RWPE1 (cell line): ENCODE measurements at places on chromosomes 3 and 15.

DNA sequence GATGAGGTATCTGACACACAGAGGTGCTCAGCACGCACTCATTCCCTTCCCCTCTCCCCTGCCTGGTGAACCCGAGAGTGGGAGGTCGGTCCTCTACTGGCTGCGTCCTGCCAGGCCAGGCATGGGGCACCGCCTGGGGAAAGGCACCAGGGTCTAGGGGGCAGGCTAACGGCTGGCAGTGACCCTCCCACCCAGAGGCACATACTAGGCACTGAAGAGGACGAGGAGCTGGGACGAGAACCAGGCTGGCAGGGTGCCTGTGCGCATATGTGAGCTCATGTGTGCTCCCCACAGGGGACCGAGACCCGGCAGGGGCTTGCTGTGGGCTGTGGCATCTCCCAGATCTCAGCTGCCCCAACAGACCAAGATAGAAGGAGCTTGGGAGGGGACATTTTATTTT lies 86.7 kb downstream of the IQSEC1 start:
- no peak for DNase-seq

DNA sequence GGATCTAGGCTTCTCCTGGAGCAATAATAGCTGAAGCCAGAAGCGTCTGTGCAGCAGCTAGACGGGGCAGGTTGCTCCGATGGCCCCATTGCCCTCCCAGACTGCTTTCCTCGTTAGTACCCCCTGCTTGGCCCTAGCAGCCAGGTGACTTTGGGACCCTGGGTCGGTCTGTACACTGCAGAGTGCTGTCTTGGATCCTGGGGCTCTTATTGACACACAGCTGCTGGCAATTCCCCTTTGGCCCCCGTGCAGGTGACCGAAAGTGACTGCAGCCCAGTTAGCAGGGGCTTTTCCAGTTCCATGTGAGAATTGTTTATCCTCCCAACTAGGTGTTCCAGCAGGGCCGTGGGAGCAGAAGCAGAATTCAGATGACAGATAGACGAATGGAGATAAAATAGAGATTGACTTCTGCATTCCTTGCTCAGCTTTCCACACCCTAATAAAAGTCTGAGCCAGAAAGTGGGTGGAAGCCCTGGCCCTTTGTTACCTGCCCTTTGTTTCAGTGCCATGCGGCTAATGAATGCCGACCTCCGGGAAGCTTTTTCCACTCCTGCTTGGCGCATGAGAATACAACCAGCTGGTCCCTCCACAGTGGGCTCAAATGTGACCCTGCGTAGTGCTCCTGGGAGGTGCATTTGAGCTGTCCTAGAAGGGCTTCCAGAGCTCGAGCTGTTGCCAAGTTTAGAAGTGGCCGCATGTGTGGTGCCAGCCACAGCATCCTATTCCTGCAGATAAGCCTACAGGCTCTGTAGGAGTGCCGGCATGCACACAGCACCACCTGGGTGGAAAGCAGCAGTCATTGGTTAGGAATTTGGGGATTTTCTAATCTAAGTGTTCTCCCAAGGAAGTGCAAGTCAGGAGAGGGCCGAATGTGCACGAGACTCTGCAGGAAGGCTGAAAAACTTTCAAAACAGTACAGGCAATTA lies 94.4 kb downstream of the SLCO3A1 start:
- peak; percentile 90 for DNase-seq

- DNase-seq = no peak
Observed at GRCh38 chr15:76204109-76204845, 107.0 kb downstream of the ETFA start.

DNA sequence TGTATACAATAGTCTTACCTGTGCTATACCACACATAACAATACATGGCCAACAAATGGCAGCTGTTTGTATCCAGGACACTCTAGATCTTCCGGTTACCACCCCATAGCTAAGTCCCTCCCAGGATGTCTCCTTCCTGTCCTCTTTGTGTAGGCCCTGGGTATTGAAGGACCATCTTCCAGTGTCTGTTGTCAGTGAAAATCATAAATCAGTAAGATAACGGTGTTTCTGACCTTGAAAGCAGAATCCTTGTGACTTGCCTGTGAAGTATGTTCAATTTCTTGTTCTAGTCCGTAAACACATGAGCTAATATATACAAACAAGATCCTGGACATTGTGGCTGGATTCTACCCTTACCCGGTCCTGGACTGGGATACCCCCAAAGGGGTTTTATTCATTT lies 462.8 kb downstream of the NTRK3 start:
- DNase-seq = no peak

DNA sequence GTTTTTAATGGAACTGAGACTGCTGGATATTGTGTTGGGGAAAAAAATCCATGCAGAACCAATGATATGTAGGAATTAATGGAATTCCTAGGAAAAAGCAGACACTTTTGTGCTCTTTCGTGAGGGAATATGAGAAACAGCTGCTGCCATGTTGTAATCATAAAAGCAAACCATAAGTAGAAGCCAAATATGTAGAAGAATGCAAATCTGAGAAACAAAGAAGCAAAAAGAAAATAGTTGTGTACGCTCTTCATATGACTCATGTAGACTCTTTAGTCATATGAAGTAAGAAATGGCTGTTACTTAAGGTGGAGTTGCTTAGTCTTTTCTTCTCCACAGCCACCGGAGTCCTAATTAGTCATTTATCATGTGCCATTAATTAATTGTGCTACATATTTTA lies 298.6 kb upstream of the ZNF717 start:
- DNase-seq = peak; percentile 0

DNA sequence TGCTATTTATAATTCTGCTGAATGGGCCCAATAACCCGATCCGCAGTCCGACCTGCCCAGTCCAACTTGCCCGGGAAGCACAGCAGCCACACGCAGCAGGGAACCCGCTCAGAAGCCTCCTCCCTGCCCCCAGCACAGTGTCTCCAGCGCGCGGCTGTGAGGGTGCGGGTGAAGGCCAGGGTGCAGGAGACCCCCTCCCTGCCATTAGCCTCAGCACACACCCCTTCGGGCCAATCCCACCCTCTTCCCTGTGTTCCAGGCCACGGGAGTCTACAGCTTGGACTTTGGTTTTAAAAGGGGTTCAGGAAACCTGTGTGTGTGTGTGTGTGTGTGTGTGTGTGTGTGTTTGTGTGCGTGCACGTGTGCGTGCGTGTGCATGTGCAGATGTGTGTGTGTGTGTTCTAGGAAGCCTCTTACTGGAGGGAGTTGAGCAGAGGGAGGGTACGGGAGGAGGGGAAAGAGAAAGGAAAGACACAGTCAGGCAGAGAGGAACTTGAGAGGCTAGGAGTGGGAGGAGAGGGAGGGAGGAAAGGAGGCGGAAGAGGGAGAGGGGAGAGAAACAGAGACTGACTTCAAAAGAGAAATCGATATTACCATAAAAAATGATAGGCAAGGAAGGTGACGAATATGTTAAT lies 34.2 kb downstream of the ATP2B2 start:
- no peak for DNase-seq

- DNase-seq = no peak
Observed at GRCh38 chr3:179473565-179473964, 22.3 kb upstream of the GNB4 start.

- DNase-seq = peak; percentile 44
Observed at GRCh38 chr3:8632402-8633237, 12.0 kb downstream of the SSUH2 start.

GRCh38 chr15:70799667-70800450 lies 36.5 kb upstream of the UACA start:
- peak; percentile 25 for DNase-seq

DNA sequence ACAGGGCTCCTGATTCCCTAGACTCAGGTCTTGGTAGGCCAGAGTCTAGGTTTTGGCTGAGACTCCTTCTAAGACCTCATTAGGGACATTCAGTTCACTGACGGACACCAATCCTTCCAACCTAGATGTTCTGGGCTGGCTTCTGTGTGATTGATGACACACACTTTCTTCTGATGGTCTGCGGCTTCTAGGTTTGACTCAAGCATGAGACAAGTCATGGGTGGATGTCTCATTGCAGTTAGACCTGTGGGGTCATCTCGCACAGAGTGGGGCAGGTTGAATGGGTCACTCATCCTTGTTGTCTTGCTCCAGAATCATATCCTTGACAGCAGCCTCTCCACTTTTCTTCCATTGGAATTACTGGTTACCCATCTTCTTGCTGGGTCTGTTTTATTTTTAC lies 35.8 kb downstream of the ARNT2 start:
- no peak for DNase-seq

GRCh38 chr3:71621825-71622537 lies 38.5 kb upstream of the FOXP1 start:
- no peak for DNase-seq

DNA sequence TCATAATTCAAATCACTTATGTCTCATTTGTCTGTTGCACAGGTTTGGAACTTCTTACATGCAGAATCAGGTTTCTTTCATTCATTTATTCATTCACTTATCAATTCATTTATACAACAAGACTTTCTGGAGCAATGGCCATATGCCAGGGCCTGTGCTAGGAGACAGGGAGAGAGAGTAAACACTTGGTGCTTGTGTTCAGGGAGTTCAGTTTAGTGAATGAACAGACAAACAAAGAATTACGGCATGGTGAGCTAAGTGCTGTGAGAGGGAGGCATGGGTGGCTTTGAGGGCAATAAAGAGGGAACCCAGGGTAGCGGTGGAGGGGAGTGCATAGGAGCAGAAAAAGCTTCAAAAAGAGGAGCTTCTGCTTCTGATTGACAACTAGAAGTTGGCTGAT lies 8.5 kb upstream of the IREB2 start:
- DNase-seq = no peak

DNA sequence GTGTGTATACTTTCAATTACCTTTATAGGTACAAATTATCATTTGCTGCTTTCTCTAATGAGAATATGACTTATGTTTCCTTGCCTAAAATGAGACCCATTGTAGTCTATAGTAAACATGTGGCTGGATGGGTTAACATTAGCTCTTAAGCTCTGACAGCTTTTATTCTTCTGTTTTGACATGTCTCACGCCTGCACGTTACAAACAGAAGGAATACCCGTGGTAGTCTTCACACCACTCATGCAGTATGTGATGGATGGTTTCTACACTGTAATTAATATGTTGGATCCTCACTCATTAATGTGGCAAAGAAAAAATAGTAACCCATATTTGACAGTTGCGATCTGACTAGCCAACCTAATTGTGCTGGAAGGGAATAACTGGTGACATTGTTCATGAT lies 133.4 kb upstream of the MITF start:
- no peak for DNase-seq

DNA sequence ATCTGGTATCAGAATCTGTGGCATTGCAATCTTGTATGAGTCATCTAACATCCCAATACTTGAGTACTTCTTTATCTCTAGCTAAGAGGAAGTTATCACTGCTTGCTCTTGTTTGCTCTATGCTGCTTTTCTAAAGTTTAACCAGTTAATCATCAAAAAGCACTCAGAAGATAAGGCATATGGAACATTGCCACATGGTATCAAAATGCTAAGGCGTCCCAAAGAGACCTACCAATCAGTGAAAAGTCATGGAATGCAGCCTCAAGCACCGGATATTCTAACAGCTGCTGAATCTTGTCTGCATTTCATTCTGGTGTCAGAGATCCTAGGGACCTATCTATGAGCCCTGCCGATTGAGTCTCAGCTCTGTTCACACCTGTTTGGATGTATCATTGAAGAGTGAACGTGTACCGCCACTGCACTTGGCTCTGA lies 192.8 kb downstream of the ARPP21 start:
- no peak for DNase-seq

- DNase-seq = no peak
Observed at GRCh38 chr3:32113981-32114545, 7.6 kb downstream of the GPD1L start.
